ENCODE measurements at places on chromosomes 3 and 15.
A peak's percentile ranks its signal among the peaks of the same experiment; 100 is the strongest.

GRCh38 chr15:66252685-66253417, 699 bp downstream of the MEGF11 start:
- DNase-seq = no peak

DNA sequence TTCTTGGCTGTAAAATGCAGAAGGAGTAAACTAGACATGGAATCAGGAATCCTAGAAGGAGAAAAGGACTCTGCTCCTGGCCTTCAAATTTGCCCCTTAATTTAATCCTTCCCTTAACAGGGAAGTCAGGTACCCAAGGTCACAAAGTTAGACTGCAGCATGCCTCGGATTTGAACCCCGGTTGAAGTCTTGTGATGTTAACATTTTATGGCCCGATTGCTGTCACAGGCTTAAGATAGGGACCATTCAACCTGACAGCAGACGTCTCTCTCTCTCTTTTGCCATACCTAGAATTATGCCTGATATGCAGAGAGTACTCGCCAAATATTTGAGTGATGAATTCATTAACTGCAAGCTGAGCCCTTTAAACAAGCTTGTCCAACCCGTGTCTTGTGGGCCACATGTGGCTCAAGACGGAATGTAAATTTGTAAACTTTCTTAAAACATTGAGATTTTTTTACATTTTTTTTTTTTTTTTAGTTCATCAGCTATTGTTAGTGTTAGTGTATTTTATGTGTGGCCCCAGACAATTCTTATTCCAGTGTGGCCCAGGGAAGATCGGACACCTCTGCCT, 217.2 kb downstream of the THSD4 start:
- no peak for DNase-seq

- peak; percentile 73 for DNase-seq
These were observed at the start of gene NRG4 for GRCh38 chr15:76011627-76012551. TSS of gene NRG4 (minus strand) at chr15:76012424. CDS start at chr15:76011230, 1,194 bp downstream.

- no peak for DNase-seq
These were observed 54.5 kb downstream of the CPN2 start for GRCh38 chr3:194296454-194297263.

DNA sequence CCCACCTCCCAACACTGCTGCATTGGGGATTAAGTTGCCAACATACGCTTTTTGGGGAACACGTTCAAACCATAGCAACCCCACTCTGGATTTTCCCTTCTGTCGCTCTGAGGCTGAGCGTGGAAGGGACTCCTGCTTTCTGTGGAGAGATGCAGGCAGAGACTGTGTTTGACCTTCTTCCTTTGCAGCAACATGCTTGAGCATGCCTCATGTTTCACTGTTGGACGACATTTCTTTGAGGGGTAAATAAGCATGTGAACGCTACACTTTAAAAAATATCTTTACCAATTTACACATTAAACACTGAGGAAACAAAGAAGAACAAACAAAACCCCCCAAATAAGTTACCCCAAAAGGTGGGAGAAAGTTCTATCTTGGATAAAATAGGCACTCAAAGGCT, 14.2 kb upstream of the MAPK6 start:
- no peak for DNase-seq
